ENCODE measurements at places on chromosomes 5 and 9.

- DNase-seq, result peak; percentile 2
Measured at GRCh38 chr9:27726244-27727081, 153.2 kb upstream of the C9orf72 start.

GRCh38 chr9:137820161-137820855, 57.3 kb upstream of the CACNA1B start:
- no peak for DNase-seq

- DNase-seq, result no peak
Measured at GRCh38 chr9:3664044-3664443, 138.2 kb upstream of the RFX3 start.

DNA sequence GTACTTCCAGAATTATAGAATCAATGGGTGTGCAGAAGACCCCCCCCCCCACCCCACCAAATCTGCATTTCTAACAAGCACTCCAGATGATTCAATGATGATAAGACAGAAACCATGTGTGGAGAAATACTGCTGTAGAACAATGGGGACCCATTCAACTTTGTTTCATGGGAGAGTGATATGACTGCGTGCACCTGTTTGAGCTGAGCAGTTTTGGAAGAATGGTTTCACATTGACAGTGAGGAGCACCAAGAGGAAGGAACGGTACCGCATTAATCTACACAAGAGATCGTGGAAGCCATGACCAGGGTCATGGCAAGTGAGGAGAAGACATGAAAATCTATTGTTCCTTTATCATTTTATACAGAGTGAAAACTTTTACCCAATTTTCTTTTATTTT, 202.7 kb downstream of the CD180 start:
- DNase-seq, result no peak

DNA sequence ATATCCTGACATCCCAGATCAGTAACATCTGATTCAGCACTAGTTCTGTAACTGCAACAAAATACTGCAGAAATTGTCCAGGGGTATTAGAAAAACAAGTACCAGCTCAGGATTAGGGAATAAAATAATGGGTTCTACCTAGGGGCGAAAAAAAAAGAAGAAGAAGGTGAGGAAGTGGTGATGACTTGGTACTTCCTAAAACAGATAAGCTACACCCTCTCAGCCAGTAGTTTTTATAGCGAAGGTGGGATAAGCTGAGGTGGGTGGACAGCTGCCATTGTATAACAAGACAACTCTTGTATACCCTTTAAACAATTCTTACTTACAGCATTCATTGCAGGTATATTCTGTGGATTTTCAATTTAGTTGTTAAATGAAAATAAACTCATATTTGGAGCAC, 19.1 kb downstream of the RAPGEF6 start:
- no peak for DNase-seq

DNA sequence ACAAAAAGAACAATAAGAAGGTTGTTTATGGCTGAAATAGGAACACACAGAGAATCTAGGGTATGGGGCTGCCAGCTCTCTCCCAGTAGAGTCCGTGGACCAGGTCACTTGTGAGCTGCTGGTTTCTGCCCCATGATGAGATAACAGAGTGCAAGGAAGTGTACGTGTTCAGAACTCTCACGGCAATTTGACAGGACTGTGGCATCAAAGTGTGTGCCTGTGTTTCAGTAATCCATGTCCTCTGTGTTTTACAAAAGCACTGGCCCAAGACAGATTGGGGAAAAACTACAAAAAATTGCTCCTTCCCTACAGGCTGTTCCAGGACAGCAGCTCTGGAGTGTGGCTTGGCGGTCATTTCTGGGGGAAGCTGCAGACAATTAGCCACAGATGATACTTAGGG, 184.6 kb downstream of the AUH start:
- no peak for DNase-seq

DNA sequence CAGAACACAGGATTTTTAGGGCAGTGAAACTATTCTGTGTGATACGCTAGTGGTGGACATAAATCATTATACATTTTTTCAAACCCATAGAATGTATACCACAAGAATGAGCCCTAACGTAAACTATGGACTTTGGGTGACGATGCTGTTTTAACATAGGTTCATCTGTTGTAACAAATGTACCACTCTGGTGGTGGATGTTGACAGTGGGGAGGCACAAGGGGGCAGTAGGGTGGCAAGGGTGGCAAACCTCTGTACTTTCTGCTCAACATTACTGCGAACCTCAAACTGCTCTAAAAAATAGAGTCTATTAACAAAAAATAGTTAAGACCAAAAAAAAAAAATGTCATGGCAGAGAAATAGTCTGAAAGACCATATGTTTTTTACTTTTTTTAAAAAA, 9.1 kb upstream of the MVB12B start:
- no peak for DNase-seq

DNA sequence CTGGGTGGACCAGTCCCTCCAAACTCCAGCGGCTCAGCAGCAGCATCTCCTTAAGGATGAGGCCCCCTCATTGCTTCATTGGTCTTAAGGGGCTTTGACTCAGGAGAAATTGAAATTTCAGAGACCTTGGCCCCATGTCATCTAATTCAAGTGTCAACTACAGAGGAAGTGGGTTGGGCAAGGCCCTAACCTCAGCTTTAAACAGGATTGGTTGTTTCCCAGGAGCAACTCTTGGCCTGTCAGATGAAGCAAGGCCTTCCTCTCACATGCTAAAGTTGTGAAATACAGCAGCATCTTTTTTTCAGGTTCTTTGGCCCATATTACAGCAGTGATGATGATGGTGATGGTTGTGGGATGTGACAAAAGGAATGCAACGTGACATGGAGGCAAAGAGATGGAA, 348.3 kb downstream of the ICE1 start:
- DNase-seq, result no peak
